AG08396 (cell line): ENCODE measurements at places on chromosomes 3 and 15.

GRCh38 chr15:38992506-38992905 lies 427.9 kb upstream of the RASGRP1 start:
- no peak for DNase-seq

DNA sequence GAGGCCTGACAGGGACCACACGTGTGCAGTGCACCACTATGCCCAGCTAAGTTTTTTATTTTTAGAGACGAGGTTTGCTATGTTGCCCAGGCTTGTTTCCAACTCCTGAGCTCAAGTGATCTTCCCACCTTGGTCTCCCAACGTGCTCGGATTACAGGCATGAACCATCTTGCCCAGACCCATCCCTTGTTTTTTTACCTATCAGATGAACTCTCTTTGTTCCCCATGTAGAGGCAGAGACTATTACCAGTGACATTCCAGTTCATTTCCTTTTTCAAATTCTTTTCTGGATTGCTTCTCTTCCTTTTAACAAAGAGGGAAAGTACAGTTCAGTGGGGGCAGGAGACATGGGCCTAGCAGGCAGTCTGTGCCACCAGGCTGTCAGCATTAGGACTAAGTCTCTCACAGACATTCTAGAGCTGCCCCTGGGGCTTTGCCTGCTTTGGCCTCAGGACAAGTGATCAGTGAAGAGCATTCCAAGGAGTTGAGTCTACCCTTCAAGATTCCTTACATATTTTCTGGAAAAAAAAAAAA lies 103.5 kb upstream of the SLC7A14 start:
- DNase-seq, result peak; percentile 84

- no peak for DNase-seq
Observed at GRCh38 chr15:27686971-27687370, 412.1 kb downstream of the OCA2 start.

DNA sequence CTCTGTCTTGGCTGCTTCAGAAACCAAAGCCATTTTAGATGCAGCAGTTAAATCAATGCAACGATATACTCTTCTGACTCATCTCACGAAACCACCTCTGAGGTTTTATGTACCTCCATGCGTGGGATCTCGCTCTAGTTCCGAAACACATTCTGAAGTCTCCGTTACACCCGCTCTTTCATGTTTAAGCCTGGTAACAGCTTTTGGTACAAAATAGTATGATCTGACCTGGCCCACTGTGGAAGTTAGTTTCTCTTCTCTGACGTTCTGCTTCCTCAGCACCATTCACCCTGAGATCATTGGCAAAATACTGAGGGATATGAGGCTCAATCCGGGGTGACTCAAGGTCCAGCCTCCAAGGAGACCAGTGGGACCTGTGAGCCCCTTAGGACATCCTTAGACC lies 121.9 kb downstream of the TMEM266 start:
- DNase-seq, result no peak

DNA sequence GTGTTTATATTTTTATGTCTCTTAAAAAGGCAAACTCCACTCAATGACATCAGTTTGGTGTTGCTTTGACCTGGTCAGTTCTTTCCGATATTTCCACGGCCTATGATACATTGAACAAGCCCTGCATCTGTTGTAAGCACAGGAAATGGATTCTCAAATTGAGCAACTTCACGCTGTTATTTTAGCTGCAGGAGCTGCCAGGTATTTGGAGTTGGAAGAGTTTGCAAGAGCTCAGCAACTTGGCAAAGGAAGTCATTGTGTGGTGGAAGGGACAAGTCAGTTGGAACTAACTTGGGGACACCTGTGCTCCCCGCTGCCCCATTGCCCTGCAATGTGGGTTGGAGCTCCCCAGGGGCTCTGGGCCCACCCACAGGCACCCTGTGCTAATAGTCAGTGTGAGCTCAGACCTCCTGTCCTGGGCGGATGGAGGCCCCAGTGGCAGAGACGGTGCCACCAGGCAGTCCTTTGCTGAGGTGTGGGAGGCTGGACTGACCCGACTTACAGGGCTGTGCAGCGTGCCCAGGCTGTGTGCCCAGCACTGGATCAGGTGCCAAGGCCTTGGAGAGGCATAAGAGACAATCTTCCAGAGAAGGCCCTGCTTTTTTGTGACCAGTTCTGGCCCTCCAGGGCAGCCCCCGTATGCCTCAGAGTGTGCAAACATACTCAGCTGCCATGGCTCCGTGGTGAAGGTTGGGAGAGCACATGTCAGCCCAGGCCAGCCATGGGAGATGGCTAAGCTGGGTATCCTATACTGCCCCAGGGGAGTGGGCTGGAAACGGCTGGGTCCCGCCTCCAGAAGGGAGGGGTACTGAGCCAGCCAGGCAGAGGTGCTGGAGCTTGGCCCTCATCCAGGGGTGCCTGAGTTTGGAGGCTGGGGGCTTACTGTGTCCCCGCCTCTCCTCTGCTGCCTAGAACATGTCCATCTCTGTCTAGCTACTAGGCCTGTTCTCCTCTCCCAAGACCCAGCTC lies 43.5 kb downstream of the KY start:
- DNase-seq, result no peak

DNA sequence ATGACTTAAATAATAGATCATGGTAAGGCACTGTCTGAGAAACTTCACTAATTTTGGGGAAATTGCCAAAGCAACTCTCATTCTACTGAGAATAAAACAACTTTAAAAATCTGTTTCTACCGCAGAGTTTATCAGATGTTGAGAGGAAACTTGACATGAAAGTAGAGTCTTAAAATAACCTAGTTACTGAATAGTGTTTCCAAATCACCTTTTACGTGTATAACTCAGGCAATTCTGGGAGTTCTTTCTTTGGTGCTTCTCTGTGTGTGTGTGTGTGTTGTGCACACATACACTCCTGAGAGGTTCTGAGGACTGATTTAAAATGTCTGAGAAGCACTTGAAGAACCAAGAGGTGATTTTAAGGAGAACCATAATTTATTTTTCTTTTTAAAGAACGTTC lies 236.6 kb downstream of the SV2B start:
- no peak for DNase-seq

DNA sequence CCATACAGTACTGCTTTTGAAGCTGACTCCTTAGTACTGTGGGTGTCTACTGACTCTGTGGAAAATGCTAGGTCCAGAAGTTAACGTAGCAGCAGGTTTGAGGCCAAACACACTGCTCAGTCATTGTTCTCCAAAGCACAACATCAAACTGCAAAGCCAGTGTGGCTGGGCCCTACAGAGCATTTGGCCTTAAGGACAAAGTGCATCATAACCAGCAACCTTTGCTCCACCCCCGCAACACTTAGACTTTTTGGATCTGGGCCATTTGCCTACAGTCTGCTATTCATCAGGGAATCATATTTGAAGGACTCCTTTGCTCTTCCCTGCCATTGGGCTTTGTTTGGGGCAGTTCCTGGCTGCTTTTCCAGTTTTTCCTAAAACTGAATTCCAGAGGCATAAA lies 43.1 kb upstream of the ARL6 start:
- DNase-seq, result no peak

- DNase-seq, result no peak
Observed at GRCh38 chr3:156416846-156417558, 137.9 kb downstream of the SSR3 start.

DNA sequence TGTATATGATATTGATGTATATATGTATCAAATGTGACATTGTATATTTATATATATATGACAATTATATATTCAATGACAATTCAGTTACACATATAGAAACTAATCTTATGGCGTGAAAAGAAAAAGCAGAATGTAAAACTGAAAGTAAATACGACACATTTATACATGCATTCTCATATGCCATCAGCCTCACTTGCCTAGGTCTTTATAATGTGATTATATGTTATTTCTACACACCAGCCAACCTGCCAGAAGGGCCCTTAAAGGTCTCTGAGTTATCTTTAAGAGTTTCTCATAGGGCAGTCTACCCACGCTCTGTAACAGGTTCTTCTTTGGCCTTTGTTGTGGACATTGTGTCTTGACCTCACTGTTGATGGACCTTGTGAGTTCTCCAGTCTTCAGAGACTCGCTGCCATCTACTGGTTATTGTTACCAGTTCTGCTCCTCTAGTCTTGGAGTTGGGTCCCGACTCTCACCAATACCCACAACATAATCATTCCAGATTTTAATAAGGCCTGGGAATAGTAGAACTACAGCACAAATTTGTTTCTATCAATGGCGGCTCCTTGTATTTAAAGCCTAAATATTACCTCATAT lies 371.5 kb upstream of the GOLIM4 start:
- DNase-seq, result peak; percentile 12

- no peak for DNase-seq
Observed at GRCh38 chr15:29143293-29143692, 126.3 kb downstream of the NSMCE3 start.

- DNase-seq, result no peak
Observed at GRCh38 chr15:29770796-29771195, 51.5 kb downstream of the TJP1 start.

DNA sequence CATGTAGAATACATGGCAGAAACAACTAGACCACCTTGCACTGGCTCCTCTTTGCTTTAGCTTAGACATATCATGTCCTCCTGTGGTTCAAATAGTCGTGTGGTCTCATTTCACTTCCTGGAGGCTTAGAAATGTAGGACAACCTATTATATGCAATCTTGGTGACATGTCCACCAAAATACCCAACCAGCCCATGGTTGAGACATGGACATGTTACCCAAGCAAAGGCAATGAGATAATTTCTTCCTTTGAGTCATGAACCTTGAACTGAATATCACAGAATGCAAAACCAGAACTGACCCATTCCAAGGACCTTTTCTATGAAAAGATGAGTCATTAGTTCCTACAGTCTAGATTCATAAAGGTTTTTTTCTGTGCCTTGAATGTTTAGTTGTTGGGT lies 309.0 kb upstream of the MDFIC2 start:
- DNase-seq, result no peak

DNA sequence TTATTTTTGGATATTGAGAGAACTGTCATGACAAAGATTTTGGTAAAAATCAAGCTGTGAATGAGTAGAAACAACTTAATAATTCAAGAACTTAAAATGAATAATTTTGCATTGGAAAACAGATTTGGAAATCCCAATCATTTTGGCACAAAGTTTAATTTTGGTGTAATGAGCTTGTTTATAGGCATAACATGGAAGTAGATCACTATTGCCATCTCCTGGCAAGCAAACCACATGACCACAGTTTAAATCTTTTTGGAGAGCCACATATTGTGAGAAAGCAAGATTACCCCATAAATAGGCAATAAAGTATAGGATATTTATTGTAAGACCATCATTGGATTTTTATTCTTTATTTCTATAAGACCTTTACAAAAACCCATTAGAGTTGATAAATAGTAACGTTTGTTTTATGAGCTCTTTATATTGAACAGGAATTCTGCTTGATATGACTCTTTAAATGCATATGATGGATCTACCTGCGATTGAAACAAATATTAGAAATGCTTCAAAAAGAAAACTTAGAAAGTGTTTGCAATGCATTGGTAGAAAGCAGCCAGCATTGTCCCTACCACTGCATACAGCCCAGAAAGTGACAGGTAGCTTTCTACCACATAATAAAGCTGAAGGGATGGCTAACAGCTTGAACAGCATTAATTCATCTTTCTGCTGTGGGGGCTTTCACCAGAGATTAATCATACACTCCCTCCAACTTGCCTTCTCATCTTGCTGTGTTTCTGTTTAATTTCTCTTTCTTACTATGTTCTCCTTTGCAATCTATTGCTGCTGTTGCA lies 766.8 kb downstream of the TBL1XR1 start:
- peak; percentile 39 for DNase-seq

DNA sequence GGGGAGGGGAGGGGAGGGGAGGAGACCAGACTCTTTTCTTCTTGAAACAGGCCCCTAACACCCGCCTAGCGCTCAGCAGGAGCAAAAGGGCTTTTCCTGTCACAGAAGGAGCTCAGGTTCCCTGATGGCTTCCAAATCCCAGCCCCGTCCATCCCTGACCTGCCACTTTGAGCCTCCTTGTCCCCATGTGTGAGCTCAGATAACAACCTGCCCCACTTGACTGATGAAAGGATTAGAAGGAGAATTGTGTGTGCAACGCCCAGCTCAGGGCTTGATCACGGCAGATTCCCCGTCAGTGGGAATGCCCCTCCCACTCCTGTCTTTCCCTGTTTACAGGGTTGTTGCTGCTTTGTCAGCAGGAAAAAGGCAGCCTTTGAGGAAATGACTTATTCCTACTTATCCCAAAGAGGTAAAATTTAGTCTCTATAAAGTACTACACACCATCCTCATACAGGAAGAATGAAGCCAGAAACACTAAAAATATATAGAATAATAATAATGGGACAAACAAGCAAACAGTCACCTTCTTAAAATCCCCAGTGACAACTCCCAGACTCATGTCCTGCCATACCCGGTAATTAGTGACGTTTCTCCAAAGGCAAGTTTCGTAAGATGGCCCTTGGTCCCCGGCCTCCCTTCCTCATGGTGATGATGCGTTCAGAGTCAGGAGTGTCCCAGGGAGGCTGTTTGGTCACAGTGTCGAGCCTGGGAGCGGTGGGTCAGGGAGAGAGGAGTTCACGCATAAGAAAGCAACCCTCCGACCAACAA lies 6.1 kb upstream of the LRRC15 start:
- DNase-seq, result no peak

- DNase-seq, result no peak
Observed at GRCh38 chr15:40543082-40543481, 21.8 kb downstream of the CCDC32 start.

- DNase-seq, result no peak
Observed at GRCh38 chr3:9327578-9327977, 35.3 kb upstream of the THUMPD3 start.

DNA sequence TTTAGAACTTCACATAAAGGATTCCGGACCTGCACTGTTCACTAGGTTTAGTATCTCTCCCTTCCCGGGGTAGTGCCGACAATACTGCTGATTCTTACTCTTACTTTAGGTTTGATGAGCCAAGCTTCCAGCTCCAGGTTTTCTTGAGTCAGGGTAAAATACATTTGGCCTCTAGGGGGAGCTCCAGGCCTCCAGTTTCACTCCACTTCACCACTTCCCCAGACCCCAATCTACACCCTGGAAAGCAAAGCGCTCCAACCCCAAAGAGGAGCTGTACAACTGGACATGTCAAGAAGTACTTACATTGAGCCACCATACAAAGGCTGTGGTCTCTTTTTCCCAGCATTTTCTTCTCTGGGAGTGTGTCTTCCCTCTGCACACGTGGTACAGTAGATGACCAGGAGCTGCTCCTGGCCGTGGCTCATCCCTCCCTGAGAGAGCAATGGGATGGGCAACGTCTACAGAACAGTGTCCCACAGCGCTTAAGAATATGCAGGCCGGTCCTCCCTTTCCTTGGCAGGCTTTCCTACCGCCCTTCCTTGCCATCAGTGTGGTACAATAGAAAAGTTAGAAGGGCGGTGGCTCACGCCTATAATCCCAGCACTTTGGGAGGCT lies 93.9 kb upstream of the CCDC80 start:
- peak; percentile 49 for DNase-seq

GRCh38 chr15:42146551-42147430 lies 9.6 kb downstream of the PLA2G4F start:
- no peak for DNase-seq

- DNase-seq, result peak; percentile 22
Observed at GRCh38 chr3:191236646-191237045, 37.6 kb downstream of the OSTN start.

DNA sequence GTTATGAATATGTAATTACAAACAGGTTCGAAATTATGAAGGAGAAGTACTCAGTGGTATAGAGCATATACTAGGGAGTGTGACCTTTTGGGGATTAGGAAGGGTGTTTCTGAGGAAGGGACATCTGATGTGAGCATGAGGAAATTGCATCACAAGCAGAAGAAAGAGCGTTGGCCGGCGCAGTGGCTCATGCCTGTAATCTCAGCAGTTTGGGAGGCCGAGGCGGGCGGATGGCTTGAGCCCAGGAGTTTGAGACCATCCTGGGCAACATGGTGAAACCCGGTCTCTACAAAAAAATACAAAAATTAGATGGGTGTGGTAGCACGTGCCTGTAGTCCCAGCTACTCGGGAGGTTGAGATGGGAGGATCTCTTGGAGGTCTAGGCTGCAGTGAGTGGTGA lies 6.9 kb downstream of the CMTM7 start:
- DNase-seq, result no peak
